Stimulated activated CD4-positive, alpha-beta T cell treated with anti-CD3 and anti-CD28 coated beads, Interleukin-15, amount 100 ng/mL, for 24 hours (primary cell): ENCODE measurements at places on chromosomes 12 and 14.

- no peak for DNase-seq
Measured at GRCh38 chr12:68389305-68389704, 57.1 kb upstream of the MDM1 start.

GRCh38 chr14:75667099-75667765 is 6.2 kb downstream of the TTLL5 start:
- DNase-seq = no peak

GRCh38 chr14:48814562-48814961 is 771.6 kb downstream of the RPS29 start:
- no peak for DNase-seq

DNA sequence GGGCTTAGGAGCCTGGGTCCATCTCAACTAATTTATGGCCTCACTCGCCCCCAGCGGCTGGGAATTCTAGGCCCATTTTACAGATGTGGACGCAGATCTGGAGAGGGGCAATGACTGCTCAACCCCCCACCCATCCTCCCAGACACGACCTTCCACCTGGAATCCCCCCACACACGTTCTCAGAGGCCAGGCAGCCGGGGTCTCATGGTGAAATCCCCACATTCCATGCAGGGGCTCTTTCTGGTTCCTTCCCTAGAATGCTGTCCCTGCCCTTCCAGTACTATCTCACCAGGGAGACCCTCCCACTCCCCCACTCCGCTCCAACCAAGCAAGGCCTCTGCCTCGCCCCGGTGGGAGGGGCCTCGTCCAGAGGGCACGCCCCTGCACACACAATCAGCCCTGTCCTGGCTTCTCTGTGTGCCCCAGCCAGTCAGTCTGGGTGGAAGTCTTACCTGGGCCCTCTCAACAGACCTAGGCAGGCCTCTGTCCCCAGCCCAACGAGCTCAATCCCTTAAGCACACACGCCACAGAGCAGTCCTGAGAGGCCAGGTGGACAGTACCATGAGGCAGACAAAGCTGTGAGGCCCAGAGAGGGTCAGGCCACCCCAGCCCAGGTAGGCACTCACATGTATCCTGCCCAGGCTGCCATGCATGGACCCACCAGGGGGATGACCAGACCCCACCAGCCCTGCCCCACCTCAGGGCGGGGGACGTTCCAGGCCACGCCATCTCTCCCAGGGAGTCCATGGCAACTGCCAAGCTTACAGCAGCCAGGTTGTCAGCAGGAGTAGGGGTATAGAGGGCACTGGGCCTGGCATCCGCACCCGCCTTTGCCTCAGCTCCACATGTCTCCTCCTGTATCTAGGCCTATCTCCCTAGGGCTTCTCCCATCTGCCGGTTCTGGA is 1.3 kb upstream of the ANKRD9 start:
- DNase-seq = peak; percentile 56

DNA sequence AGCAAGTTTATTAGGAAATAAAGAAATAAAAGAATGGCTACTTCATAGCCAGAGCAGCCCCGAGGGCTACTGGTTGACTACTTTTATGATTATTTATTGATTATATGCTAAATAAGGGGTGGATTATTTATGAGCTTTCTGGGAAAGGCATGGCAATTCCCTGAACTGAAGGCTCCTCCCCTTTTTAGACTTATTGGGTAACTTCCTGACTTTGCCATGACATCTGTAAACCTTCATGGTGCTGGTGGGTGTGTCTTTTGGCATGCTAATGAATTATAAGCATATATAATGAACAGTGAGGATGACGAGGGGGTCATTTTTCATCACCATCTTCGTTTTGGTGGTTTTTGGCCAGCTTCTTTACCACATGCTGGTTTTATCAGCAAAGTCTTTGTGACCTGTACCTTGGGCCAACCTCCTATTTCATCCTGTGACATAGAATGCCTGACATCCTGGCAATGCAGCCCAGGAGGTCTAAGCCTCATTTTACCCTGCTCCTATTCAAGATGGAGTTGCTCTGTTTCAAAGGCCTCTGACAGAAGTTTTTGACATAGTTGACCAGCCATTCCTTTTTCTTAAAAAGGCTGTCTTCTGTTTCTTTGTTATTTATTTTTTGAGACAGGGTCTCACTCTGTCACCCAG is 11.1 kb upstream of the PTGES3 start:
- DNase-seq = no peak

DNA sequence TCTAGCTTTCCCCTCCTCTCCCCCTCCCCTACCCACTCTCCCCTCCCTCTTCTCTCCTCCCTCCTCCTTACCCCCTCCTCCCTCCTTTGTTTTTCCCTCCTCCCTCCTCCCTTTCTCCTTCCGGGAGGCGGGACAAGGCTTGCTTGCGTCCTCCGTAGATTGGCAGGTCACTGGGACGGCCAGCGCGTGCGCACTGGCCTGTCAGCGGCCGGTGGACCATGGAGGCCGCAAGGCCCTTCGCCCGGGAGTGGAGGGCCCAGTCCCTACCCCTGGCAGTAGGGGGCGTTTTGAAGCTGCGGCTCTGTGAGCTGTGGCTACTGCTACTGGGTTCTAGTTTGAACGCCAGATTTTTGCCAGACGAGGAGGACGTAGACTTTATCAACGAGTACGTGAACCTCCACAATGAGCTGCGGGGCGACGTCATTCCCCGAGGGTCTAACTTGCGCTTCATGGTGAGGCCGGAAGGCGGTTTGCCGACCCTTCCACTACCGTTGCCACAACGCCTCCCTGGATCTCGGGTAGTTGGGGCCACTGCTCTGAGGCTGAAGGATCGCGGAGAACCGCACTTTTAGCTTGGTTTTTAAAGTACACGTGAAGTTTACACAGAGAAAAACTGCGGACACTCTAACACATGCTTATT is at the start of gene GLIPR1L2:
Gene GLIPR1L2, plus strand, starts transcription at position 191 of the 640 bp plus-strand sequence. Its CDS starts 28 bp downstream, at position 219.
- DNase-seq = peak; percentile 94
